ENCODE measurements at places on chromosomes 3 and 15. TPM values are rescaled to one million over a fixed set of nuclear protein-coding genes. Genes with fewer than 3 reads are reported as not detected.

DNA sequence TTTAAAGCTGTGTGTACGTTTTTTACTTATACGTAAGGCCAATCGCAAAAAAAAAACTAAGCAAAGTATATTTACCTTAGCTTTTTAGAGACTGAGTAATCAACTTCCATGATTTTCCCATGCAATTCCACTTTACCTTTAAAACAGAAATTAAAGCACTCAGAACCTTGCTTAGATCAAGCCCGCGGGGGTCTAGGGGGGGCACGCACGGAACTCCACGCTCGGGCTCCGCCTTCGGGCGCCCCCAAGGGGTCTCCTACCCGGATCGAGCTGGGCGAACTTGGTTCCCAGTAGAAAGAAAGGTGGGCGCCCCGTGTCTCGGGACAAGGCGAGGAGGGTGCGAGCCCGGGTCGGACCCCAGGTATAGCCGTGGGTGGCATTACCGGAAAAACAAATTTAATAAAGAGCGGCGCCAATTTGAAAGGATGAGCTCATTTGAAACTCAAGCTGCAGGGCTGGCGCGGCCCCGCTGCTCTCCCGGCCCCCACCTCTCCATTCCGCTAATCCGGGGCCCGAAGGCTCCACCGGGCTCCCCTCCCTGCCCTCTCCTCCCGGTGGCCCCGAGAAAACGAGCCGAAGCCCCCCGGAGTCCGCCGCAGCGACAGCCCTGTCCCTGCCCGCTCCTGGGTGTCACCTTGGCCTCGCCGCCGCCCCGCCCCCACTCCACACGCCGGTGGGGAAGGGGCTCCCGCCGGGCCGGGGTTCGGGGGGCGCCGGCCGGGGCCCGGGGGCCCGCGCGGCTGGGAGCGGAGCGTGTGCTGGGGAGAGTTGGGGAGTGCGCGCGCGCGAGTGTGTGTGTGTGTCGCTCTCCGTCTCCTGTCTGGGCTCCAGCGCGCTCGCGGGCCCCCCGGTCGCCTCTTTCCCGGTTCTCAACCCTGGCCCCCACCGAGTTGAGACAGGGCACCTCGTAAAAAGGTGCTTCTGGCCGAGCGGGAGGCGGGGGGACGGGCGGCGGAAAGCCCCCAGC lies 1.5 kb downstream of the IGF2BP2 start:
- no peak for DNase-seq

SPINK8 gene
- total RNA-seq, result not detected

CCR9 gene
- not detected for total RNA-seq

TGM5 gene
- not detected for total RNA-seq

- no peak for DNase-seq
Observed at GRCh38 chr3:142276781-142277180, 51.4 kb upstream of the GK5 start.

DNA sequence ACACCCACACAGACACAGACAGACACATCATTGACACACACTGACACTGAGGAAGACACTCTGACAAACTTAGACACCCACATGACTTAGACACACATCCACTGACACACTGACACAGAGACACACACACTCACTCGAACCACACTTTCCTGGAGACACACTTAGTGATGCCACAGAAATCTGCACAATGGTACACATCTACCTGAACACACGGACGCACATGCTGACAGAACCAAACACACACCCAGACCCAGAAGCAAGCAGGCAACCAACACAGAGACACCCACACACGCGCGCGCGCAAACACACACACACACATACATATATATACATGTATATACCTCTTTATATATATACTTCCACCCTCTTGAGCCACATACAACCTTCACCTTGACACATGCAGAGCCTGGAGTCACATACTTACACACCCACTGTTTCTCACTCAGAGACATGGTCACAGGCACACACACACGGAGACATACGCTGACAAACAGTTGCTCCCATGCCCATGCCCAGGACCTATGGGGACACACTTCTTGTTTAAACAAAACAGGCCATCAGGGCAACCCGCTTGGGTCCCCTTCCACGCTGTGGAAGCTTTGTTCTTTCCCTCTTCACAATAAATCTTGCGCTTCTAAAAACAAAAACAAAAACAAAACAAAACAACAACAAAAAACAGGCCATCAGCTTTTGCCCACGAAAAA lies 913 bp upstream of the SCN5A start:
- no peak for DNase-seq

- no peak for DNase-seq
Observed at GRCh38 chr3:129974833-129975704, 549 bp downstream of the TRH start.
